ENCODE measurements at places on chromosomes 3 and 15. TPM values are rescaled to one million over a fixed set of nuclear protein-coding genes. Genes with fewer than 3 reads are reported as not detected.

DNA sequence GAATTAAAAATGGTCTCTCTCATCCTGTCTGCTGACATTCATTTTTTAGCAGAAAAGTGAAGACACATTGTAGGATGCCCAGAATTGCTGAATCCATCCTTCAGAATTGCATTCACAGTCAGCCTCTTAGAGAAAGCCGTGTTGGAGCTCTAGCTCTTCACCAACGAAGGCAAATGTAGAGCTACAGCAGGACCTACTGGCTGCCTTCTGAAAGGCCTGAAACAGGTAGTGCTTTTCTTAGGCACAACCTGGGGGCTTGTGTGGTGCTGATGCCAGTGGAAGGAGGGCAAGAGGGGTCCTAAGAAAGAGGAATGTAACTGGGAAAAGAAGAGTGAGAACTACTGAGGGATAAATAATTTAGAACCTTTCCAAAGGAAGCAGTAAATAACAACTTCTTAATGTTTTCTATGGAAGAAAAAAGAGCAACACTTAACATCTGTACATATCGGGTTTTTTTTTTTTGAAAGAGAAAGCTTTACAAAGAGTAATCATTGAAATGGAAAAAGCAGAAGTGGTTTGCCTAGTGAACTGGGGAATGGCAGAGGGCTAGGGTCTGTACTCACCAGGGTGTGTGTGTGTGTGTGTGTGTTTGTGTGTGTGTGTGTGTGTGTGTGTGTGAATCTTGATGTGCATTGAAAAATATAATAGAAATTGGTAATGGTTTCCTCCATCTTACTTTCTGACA, 297.8 kb downstream of the SATB1 start:
- DNase-seq, result no peak

GRCh38 chr15:36278219-36278618, 301.2 kb upstream of the CDIN1 start:
- no peak for DNase-seq

WDR93 gene
- 0.40 TPM for polyA plus RNA-seq

GOLGA8T gene
- 0.10 TPM for polyA plus RNA-seq

IL17RC gene
- 283 TPM for polyA plus RNA-seq
